ENCODE measurements at places on chromosomes 6 and 20.
A peak's percentile ranks its signal among the peaks of the same experiment; 100 is the strongest.

DNA sequence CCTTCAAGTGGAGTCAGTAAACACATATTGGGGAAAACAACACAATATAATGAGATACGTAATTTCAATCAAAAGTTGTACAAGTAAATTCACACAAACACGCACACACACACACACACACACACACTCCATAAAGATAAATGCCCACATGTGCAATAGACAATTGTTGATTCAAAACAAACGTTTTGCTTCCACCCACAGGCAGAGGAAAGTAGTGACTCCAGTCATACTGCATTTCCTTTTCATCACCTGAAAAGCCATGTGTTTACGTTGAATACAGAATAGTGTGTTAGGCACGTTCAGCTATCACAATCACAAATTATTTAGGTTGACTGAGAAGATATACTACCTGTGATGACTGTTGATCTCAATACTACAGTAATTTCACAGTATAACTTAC lies 443.8 kb upstream of the MANEA start:
- ATAC-seq, result no peak

DNA sequence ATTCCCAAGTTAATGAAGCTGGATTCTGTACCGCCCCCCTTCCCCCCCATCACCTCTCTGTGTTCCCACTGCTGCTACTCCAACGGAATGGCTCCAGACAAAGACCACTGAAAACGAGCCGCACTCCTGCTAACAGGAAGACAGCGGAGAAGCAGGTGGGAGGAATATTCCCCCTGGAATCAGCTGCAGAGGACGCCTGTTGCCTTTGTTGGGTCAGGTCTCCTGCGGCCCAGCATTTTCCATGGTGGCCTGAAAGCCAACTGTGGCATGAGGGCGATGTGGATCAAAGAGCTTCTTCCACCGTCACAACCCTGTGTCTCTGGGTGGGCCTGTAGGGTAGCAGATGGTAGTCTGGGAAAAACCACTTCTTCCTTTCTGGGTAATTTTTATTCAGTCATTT lies 16.8 kb downstream of the AAR2 start:
- no peak for ATAC-seq

DNA sequence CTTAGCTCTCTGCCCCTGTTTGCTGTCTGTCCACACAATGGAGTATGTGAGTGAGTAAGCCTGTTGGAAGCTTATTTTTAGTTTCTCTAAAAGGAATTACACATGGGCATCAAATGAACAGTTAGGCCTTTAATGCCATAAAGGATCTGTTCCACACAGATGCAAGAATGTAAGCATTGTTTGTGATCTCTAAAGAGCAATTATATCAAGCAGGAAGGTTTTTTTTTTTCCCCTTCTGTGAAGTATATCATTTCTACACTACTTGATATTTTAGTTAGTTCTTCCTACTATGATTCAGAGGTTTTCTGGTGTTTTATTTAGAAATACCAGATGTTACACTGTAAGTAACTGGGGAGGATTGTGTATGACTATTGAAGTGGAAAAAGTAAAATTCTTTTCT lies 627.5 kb downstream of the COL12A1 start:
- ATAC-seq, result no peak

DNA sequence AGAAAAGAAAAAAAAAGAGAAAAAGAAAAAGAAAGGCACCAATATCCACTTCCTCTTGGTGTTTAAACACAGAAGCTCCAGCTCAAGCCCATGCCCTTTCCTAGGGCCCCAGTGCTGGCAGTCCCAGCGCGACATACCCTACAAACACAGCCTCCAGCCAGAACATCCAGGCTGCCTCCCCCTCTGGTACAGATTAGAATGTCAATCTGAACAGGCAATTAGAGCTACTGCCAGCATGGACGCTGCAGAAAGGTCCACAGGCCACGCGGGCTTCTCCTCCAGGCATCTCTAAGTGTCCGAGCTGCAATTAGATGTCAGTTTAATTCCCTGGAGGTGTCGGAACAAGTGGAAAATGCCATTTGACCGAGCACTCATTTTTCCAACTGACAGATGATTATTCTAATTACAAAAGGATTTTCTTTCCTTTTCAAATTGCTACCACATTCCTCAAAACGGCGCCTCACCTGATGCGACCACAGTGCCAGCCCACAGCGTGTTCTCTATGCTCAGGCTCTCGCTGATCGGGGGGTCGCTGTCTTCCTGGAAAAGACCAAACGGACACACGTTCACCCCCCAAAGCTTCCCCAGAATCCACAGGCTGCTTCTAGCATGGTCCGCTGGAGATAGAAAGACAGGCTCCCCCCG lies 79.5 kb downstream of the ATP9A start:
- ATAC-seq, result no peak

DNA sequence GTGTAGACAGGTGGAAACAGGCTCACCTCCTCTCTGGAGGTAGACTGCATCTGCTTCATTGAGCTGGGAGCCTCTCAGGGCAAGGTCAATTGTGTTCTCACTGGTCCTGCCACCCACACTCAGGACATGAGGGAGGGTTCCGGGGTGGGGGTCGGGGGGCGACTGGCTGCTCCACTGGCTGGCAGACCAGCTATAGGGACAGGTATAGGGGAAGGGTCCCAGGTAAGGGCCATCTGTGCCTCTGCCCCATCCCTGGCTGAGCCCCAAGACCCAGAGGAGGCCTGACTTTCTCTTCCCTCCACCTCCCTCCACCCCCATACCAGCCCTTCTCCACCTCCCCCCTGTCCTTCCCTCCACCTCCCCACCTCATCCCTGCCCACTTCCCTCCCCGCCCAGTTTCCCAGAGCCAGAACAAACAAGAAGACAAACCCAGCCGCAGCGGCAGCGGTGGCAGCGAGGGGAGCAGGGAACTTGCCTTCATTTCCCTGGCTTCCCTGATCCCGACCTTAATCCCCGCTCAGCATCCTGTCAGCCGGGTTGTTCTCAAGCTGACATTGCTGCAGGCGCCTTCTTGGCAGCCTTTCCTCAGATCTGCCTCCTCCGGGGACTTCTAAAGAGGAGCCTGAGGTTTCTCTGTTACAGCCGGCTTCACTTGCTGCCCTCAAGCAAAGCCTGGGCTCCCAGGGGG lies 18.3 kb upstream of the FOXP4 start:
- no peak for ATAC-seq

- peak; percentile 64 for ATAC-seq
These were observed 784 bp downstream of the FKBP5 start for GRCh38 chr6:35687658-35688604.

- peak; percentile 58 for ATAC-seq
These were observed 747 bp upstream of the PTPRA start for GRCh38 chr20:2872459-2873009.

Measured in stimulated activated memory B cell treated with anti-CD40 and anti-IgM and Interleukin-4, amounts not matched to agents 10 μg/mL and 1 μg/mL and 100 μg/mL, for 72 hours (primary cell).